ENCODE measurements at places on chromosomes 4 and X. TPM values are rescaled to one million over a fixed set of nuclear protein-coding genes. Genes with fewer than 3 reads are reported as not detected.

Gene TCEAL3
- 77.7 TPM for total RNA-seq

Gene PKD2
- 26.4 TPM for total RNA-seq

Gene EPGN
- not detected for total RNA-seq

Gene NAA11
- total RNA-seq, result 0.17 TPM

Gene CRMP1
- not detected for total RNA-seq

Gene FMR1NB
- total RNA-seq, result not detected

Gene PCYT1B
- 0.57 TPM for total RNA-seq

Gene LAS1L
- 66.8 TPM for total RNA-seq

Gene FGG
- not detected for total RNA-seq

Gene SHROOM4
- 1.8 TPM for total RNA-seq

Gene XAGE1B
- not detected for total RNA-seq

Gene CD38
- total RNA-seq, result 0.44 TPM

DNA sequence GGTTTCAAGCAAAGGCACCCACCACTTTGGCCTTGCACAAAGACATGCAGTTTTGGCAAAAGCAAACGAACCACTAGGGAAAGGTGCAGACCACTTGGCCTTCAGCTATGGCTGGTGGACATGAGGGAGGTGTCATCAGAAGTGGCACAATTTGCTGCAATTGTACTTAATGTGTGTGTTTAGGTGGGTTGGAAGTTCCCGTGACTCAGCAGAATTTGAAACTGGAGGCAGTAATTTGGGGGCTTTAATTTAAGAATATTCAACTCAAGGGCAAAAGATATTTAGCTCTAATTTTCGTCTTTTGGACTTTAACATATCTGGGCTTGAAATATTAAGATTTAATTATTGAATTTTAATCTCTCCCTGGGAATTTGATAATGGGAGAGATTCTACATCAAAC is 115.6 kb upstream of the NOCT start:
- no peak for DNase-seq

- DNase-seq, result peak; percentile 17
These were observed 418.7 kb upstream of the INTU start for GRCh38 chr4:127214016-127214415.

DNA sequence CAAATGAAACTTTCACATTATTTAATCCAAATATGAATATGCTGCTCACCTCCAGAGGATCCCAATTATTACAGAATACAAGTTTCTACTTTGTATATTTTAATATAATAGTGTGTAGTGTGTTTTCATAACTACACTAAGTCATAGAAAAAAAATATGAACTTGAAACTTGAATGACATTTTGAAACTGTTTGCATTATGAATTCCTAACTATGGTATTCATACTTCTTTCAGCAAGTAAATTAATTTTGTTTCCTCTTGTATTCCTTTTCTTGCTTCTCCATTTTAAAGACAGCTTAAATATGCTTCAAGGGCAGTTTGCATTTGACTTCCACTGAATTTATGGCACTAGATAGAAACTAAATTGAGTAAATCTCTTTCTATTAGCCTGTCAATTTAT is 177.1 kb downstream of the BMPR1B start:
- DNase-seq, result no peak

- no peak for DNase-seq
These were observed 62.9 kb downstream of the GEMIN8 start for GRCh38 chrX:13966793-13967125.

DNA sequence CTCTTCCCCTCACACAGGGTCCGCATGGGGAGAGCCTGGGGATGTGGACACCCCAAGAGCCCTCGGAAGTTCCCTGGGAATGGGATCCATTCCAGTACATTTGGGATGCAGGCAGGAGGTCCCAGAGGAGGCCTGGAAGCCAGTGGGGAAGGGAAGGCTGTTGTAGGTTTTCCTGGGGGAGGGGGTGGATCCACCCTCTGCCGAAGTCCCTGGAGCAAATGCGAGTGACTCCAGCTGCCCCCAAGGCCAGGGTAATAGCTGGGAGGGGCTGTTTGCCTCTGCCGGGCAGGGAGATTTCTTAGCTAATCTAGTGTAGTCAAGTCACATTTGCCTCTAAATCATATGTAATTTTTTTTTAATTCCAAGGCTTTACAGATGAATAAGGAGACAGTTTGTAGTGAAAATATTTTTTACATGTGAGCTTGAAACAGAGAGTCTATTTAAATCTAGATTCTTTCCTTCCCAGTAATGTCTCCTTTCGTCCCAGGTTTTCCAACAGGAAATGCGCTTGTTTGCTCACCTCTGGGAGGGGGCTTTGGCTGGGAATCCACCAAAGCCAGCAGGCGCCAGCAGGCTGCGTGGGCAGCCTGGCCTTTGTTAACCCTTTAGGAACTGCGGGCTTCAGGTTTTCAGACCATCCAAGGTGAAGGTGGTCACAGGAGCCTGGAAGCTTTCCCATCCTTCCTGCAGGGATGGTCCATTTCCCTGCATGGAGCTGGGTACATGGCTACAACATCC is 26.8 kb downstream of the SH3TC1 start:
- DNase-seq, result no peak

DNA sequence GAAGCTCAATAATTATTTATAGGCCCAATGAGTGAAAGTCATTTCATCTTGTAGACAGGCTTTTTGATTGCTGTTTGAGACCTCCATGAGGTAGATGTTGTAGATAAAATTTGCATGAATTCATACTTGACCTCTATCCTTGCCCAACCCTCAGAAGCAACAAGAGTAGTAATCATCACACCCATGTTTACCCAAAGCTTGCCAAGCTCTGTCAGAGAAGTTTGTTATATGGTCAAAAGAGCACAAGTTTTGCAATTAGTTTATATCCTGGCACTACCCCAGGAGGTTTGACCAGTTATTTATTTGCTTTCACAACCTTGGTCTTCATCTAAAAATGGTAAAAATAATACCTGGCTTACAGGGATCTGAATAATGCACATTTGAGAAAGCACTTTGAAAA is 20.7 kb downstream of the ADH7 start:
- peak; percentile 5 for DNase-seq

GRCh38 chr4:172826346-172826745 is 342.3 kb upstream of the GALNT7 start:
- DNase-seq, result no peak

GRCh38 chr4:173543266-173543665 is 13.2 kb upstream of the HAND2 start:
- DNase-seq, result no peak

- DNase-seq, result no peak
These were observed 40.4 kb upstream of the HMX1 start for GRCh38 chr4:8912089-8912455.

- no peak for DNase-seq
These were observed 19.8 kb downstream of the VCX3B start for GRCh38 chrX:8484360-8484949.

DNA sequence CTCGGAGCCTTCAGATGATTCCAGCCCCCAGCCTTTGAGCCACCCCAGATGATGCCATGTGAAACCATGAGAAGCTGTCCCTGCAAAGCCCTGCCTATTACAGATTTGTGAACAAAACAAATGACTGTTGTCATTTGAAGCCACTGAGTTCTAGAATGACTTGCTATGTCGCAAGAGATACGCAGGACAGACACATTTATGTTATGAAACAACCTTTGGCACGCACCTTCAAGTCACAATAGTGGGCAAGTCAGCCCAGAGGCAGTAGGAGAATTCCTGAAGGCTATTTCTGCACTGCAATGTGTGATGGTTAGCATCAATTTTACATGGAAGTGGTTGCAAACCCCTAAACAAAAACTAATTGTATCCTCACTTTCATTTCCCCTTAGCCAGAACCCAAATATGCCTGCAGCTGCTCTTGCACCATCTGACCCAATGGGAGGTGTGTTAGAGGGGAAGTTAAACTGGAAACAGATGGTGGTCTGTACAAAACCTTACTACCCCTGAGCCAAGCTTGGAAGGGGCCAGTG is 174.4 kb upstream of the ATP6AP2 start:
- no peak for DNase-seq

DNA sequence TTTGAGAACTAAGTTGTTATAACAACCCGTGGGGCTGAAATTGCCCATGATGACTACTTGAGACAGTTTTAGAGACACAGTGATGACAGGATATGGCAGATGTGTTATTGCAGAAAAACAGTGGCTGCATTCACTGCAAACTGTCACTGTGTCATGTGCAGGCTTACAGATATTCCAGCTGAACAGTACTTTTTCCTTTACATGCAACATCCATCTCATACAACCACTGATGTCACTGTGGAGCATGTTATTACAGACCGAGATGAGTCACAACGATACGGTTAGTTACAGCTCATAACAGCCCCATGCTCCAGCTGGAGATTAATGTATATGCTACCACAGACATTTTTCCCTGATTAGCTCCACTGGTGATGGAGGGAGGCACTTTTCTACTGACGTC is 207.4 kb downstream of the TMA16 start:
- no peak for DNase-seq

GRCh38 chr4:36349938-36350549 is 68.6 kb downstream of the DTHD1 start:
- no peak for DNase-seq

DNA sequence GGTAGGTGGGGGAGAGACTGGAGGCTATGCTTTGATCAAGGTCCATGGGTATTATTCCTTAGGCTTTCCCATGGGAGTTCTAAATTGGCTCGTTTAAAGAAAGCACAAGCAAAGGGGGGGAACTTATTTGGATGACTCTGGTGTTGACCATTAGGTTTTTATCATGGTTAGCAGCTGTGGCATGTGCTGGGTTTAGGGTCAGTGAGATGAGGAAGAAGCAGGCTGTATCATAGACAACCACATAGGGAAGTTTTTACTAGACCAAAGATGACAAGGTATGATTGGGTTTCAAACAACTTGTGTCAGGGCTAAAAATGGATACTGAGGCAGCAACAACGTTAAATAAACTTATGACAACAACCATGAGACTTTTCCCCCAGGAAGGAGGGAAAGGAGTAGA is 97.7 kb downstream of the DNAAF6 start:
- DNase-seq, result no peak

DNA sequence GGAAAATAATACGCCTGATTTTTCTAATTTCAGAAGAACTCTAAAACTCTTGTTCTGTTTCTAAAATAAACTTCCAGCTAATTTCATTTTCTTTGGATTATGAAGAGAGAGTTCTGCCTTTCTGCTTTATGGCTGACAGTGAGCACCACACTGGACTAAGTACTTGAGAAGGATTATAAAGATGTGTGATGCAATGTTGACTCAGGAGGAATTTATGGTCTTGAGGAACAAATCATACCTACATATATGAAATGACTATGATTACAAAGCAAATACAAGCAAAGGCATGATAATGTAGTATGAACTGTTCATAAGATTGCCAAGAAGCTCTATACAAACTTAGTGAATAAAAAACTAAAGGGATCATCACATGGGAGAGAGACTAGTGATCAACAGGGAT is 13.0 kb upstream of the SLC25A5 start:
- DNase-seq, result no peak

- DNase-seq, result peak; percentile 5
These were observed 153.4 kb upstream of the ARSJ start for GRCh38 chr4:114132830-114133229.
